Activated CD8-positive, alpha-beta T cell treated with anti-CD3 and anti-CD28 coated beads for 36 hours (primary cell): ENCODE measurements at places on chromosomes 5 and 9. TPM values are rescaled to one million over a fixed set of nuclear protein-coding genes. Genes with fewer than 3 reads are reported as not detected.

- no peak overlapping the region for H3K4me3 ChIP-seq
- peaks cover 14% of the 10 kb centered on the region for H3K27me3 ChIP-seq
- no peak for DNase-seq
These were observed 28.5 kb upstream of the UNC5A start for GRCh38 chr5:176781638-176782570.

DNA sequence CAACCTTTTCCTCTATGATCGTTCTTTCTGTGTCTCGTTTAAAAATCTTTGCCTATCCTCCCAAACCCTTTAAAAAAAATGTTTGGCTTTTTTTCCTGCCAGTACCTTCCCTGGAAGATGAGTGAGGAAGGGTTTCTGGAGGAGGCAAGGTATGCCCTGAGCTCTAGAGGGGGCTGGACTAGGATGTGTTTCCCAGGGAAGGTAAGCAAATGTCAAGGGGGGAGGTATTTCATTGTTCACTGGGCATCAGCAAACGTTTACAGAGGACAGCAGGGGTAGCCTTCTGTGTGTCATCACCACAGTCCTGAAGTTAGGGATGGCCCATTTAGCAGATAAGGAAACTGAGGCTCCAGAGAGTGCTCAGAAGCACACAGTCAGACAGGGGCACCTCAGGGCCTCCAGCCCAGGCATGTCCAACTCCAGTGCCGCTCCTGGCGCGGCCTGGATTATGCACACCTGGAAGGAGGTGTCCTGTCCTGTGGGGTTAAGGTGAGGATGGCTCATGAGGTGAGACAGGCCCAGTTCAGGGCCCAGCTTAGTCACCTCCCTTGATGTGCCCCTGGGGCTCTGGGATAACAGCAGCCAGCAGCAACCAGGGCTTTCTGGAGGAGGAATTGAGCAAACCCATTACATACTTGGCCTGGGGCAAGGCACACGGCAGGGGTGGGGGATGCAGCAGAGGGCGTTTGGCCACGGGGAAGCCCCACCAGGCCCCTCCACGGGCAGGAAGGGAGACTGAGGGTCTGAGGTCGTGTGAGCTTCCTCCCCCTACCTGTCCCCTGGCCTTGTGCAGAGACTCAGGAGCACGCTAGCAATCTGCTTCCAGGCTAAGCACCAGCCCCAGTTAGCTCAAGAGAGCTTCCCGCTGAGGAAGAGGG lies 100.3 kb upstream of the LMX1B start:
- no peak overlapping the region for H3K4me3 ChIP-seq
- no peak for DNase-seq
- no peaks in the 10 kb centered on the region for H3K36me3 ChIP-seq

DNA sequence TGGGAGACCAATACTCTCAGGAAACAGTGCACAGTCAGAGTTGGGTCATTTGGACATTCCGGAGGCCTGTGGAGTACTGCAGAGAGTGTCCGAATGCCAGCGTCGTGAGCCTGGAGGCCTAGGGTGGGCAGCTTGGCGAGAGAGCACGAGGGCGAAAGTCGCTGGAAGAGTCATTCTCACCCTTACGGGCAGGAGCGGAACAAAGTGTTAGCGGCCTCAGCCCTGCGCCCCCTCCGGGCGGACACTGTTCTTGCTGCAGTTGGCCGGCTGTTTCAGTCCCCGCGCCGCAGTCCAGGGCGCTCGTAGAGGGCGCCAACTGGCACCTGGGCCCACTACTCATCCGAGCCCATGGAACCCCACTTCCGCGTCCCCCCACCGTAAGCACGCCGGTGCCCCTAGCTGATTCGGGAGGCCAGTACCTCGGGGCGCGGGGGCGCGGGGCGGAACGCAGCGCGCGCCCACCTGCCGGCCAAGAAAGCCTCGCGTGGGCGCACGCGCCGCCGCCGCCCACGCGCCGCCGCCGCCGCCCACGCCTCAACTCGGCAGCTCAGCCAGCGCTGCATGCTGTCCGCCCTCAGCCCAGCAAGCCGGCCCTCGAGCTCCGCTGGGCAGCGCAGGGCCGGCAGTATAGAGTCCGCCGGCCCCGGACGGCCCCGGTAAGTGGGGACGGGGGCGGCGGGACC lies 99.7 kb upstream of the CCL21 start:
- H3K27ac ChIP-seq, result no peak overlapping the region
- H3K36me3 ChIP-seq, result no peaks in the 10 kb centered on the region
- DNase-seq, result peak; percentile 2
- H3K27me3 ChIP-seq, result peaks cover 41% of the 10 kb centered on the region

GRCh38 chr9:35749515-35750255 lies 598 bp downstream of the RGP1 start:
- peaks cover 30% of the 10 kb centered on the region for H3K4me1 ChIP-seq
- peak overlapping the region; percentile 94 for H3K4me3 ChIP-seq
- DNase-seq, result peak; percentile 64

- peaks cover 16% of the 10 kb centered on the region for H3K27me3 ChIP-seq
- H3K27ac ChIP-seq, result no peak overlapping the region
- peaks cover 2% of the 10 kb centered on the region for H3K4me1 ChIP-seq
- H3K36me3 ChIP-seq, result no peaks in the 10 kb centered on the region
These were observed 1.4 kb downstream of the NCS1 start for GRCh38 chr9:130173666-130173983.

- H3K4me3 ChIP-seq, result no peak overlapping the region
- H3K36me3 ChIP-seq, result no peaks in the 10 kb centered on the region
- no peaks in the 10 kb centered on the region for H3K27me3 ChIP-seq
- no peak for DNase-seq
- no peak overlapping the region for H3K27ac ChIP-seq
These were observed 262.9 kb downstream of the SEMA5A start for GRCh38 chr5:9283021-9283420.

Gene NRG2
- 0.11 TPM for total RNA-seq

Gene F2RL1
- 1.8 TPM for total RNA-seq

Gene ARL14EPL
- not detected for total RNA-seq

Gene SPINK4
- not detected for total RNA-seq
